ENCODE measurements at places on chromosomes 12 and 14.

DNA sequence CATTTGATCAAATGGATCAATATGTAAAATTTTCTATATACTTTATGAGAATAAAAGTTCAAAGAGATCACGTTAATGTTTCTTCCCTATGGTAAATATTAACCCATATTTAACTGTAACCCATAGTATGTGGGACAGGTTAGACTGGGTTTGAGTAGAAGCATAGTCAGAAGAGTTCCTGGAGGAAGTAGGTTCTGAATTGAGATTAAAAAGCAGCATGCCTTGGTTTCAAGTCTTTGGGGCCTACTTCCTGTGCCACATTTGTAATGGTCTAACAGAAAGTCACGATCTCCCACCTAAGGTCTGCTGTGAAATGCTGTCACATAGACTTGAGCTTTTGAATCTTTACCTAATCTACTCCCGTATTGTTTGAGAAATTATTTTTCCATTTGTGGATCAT, 63.8 kb downstream of the FIGNL2 start:
- no peak for DNase-seq

DNA sequence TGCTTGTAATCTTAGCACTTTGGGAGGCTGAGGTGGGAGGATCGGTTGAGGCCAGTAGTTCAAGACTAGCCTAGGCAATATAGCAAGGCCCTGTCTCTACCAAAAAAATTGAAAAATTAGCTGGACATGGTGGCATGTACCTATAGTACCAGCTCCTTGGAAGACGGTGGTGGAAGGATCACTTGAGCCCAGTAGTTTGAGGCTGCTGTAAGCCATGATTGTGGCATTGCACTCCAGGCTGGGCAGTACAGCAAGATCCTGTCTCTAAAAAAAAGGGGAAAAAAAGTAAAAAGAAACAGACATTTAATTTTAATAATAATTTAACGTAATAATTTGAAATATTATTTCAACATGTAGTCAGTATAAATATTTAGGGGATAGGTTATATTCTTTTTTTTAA, 16.1 kb downstream of the MON2 start:
- DNase-seq, result no peak

DNA sequence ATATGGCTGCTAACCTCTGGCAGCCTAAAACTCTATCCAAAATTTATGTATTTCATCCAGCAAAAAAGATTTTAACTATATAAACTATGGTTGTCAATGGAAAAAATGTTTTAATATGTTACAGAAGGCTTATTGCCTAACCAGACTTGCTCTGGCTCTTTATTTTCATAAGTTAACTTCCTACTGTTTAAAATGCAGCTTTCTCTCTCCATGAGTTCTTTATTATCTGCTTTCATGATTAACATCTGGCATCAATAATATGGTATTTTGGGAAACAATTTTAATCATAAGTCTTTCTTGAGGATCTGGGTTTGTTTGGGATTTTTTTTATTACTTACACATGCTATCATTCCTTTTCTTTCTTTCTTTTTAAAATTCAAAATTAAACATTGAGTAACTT, 20.5 kb downstream of the KERA start:
- DNase-seq, result no peak

GRCh38 chr12:44117337-44117736, 281.5 kb downstream of the TMEM117 start:
- DNase-seq, result no peak

DNA sequence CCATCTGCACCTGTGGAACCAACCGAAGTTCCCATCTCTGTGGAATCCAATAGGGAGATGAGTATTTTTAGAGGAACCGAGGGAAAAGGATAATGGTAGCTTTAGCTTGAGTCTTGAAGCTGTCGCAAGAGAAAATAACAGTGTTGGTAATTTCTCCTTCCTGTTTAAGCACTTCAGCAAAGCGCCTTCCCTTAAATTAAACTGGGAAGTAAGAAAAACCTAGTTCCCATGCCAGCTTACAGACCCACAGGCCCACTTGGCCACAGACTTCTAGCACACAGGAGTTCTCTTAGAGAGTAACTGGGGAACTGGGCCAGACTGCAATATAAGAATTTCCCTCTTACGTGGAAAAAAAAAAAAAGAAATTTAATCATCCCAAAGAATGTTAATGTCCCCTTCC, 223.8 kb downstream of the EFCAB11 start:
- no peak for DNase-seq

DNA sequence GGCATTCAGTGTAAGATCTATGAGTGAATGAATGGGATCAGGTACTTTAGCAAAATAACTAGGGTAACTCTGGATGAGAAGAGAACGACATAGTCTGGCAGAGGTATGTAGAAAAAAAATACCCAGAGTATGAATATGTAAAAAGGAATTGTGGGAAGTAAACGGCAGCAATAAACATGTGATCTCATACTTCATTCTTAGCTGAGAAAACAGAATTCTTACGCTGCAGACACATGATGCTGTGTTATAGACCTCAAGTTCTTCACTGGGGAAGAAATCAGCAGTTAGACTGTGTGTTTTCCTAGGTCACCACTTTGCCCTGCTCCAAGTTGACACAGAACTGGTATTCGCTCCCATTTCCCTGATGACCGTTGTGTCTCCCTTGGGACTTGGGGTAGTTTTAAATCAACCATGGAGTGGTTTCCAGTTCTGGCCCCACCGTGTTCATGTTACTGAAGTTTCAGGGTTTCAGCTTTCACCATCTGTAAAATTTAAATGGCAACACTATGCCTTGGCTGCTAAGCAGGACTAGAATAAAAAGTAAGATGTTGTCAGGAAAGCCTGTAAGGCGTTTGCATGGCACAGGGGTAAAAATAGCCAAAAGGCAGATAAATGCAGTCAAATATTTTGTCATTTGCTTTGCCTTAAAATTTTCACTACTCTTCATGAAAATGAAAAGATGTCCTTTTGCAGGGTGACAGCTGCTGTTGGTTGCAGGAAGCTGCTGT, 223.7 kb downstream of the PELI2 start:
- no peak for DNase-seq

GRCh38 chr14:61188978-61189808, 91.9 kb downstream of the TMEM30B start:
- peak; percentile 74 for DNase-seq

- DNase-seq, result no peak
Measured at GRCh38 chr14:71693381-71693780, 238.8 kb upstream of the RGS6 start.

DNA sequence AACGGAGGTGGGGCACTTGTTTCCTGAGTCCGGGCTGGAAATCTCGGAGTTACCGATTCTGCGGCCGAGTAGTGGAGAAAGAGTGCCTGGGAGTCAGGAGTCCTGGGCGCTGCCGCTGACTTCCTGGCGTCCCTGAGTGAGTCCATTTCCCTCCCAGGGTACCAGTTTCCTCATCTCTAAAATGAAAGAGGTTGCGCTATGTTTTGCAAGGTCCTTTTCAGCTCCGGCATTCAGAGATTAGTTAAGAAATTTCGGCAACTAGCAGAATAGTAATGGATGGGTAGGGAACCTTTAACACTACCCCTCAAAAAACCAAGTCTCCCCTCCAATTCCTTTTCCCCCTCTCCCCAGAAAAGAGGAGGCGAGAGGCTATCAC, 724 bp downstream of the BLOC1S1 start:
- DNase-seq, result no peak

DNA sequence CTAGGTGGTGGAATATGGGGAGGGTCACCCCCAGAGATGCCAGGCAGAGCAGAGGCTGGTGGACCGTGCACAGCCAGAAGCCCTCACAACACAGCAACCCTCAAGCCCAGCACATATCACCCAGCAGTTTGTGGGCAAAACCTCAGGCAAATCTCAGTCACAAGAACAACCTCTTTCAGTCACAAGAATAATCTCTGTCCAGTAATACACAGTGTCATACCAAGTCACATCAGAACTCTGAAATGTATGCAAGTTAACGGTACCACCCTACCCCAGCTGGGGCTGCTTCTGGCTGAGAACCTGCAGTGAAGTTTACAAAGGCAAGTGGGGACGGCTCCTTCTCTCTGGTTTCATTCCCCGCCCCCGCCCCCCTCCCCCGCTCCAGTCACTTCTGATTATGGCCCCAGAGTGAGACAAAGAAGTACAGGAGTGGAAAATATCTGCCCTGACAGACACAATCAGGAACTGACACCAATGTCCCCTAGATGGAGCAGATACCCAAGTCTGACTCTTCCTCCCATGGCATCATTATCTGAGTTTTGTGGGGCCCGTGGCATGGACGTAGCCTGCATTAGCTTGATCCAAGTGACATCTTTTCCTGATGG, 480.9 kb upstream of the TMEM132C start:
- no peak for DNase-seq

- no peak for DNase-seq
Measured at GRCh38 chr12:106211973-106212372, 35.8 kb downstream of the CKAP4 start.

GRCh38 chr14:58944343-58944967, 244.0 kb upstream of the DAAM1 start:
- peak; percentile 3 for DNase-seq

DNA sequence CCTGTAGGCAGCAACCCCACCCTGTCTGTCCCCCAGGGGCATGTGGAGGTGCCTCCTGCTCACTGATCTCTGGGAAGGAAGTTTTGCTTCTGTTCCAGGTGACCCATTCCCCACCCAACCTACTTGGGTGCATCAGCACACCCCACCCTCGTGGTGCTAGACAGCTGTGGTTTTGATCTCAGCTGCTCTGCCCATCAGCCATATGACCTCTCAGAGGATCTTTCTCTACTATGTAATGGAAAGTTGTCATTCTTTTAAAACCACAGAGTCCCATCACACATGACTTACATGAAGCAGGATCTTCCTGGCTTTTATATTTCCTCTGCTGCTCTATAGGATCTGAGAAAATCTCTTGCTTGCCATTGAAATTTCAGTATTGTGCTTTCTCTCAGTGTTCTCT, 13.5 kb upstream of the KRT82 start:
- no peak for DNase-seq

DNA sequence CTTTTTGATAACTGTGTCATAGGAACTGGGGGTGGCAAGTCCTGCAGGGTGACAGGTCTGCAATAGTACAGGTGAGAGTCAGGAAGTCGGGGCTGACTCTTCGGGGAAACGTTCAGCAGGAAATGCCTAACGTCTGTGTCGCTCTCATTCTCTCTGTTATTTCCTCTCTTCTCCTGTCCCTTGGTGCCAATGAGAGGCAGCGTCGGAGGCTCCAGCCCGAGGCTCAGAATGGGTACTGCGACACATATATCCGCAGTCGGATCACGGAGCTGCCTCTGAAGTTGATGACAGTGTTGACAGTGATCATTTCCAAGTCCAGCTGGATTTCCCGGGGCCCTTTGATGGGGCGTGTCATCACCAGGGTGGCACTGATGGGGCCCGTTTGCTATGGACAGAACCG, 2.7 kb upstream of the TC2N start:
- DNase-seq, result no peak

GRCh38 chr14:73142216-73142615, 5.9 kb downstream of the PSEN1 start:
- DNase-seq, result no peak

GRCh38 chr14:99924379-99924778, 131.2 kb downstream of the EML1 start:
- DNase-seq, result no peak

- DNase-seq, result no peak
Measured at GRCh38 chr14:52020866-52021717, 31.7 kb downstream of the RTRAF start.

DNA sequence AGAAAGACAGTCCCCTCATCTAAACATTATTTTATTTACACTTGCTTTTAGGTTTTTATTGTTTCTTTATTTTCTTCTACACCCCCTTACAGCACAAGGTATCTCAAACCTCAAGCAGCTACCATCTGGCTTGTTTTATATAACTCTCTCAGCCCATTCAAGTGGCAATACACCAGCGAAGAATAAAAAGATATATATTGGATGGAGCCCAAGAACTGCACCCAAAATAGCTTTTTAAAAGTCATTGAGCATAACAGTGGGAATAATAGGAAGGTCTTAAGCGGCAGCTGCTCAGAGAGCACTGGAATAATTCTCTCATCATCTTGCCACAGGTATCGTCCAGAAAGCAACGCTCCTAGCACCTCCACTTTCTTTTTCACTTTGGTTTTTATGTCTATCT, 322.5 kb downstream of the SYT1 start:
- no peak for DNase-seq

- DNase-seq, result no peak
Measured at GRCh38 chr14:73426877-73427276, 31.5 kb downstream of the NUMB start.

- DNase-seq, result no peak
Measured at GRCh38 chr12:28517101-28517500, 326.8 kb downstream of the CCDC91 start.
